Astrocyte (in vitro differentiated cells and primary cell): ENCODE measurements at places on chromosomes 6 and 20. TPM values are rescaled to one million over a fixed set of nuclear protein-coding genes. Genes with fewer than 3 reads are reported as not detected.
A peak's percentile ranks its signal among the peaks of the same experiment; 100 is the strongest.

DNA sequence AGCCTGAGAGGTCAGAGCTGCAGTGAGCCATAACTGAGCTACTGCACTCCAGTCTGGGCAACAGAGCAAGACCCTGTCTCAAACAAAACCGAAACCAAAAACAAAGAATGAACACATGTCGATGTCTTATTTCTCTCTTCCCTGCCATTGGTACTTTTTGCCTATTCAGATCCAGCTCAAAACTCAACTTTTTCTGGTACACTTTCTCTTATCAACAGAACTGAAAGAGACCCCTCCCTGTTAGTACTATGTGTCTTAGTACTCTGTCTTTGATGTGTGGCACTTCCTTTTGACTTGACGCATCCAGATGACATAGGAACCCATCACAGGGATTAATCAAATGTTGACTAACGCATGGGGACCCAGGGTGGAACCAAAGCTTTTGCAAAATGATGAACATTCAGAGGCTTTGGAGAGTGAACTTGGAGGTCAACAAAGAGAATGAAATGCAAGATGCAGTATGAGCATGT, 44.8 kb downstream of the AKAP12 start:
- no peak for DNase-seq

DNA sequence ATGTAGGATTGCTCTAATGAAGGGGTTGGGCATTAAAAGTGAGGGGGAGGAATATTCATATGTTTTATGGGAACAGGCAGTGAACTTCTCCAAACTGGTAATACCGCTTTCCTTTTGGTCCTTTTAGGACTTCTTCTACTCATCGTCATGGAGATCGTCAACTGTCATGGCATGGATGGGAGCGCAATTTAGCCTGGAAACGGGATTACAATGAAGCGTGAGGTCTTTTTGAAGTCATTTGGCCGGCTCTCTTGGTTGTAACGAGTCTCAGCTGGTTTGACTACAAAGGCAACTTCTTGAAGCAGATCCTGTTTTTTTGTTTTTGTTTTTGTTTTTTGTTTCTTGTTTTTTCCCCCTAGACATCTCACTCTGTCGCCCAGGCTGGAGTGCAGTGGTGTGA, 1.4 kb upstream of the HLA-E start:
- DNase-seq: no peak

DNA sequence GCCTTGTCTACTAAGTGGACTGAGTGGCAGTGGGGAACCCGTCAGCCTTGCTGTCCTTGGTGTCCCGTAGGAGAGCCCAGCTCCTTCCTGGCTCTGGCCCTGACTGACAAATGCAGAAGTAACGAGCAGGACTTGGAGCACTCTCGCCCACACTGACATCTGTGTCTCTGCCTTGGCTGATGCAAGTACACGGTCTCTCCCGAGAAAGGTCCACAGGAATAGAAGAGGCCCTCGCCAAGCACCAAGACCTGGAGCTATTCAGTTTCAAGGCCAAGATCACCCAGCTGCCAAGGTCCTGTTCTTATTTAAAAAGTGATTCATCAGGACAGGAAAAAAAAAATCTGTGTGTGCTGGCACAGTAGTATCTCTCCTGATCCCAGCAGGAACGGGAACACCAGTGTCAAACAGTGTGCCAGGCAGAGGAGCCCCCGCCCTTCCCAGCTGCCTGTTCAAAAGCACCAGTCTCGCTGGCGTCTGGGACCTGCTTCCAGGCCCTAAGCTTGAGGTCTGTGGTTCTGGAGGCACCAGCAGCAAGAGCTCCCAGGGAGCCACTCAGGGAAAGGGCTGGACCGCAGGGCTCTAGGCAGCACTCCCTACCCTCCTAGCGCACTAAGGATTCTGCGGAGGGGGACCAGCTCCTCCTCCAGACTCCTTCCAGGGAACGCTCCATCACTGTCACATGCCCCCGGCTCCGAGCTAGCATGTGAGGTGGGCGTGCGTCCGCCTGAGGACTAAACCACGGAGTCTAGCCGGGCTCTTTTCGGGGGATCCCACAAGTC, 376.9 kb downstream of the RNGTT start:
- DNase-seq: peak; percentile 2

DNA sequence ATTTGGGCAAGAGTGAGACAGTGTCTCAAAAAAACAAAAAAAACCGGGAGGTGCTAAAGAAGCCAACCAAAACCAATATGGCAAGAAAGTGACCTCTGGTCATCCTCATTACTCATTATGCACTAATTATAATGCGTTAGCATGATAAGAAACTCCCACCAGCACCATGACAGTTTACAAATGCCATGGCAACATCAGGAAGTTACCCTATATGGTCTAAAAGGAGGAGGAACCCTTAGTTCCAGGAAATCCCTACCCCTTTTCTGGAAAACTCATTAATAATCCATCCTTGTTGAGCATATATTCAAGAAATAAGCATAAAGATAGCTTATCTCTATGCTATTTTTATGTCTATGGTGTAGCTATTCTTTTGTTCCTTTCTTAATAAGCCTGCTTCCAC, 31.7 kb downstream of the C6orf52 start:
- no peak for DNase-seq

DNA sequence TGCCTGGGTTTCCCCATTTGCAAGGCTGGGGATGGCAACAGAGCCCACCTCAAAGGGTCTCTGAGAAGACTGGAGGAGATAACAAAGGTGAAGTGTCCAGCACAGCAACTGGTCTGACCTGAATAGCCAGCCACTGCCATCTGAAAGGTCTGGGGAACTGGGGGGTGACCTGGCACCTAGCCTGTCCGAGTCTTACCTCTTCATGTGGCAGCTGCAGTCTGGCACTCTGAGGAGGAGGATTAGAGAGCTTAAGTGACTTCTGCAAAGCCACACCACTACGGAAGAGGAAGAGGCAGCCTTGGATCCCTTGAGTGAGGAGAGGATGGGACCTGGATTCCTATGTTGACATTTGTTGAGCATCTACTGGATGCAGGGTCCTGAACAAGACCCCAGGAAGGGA, 22.2 kb downstream of the C20orf203 start:
- DNase-seq: no peak

DNA sequence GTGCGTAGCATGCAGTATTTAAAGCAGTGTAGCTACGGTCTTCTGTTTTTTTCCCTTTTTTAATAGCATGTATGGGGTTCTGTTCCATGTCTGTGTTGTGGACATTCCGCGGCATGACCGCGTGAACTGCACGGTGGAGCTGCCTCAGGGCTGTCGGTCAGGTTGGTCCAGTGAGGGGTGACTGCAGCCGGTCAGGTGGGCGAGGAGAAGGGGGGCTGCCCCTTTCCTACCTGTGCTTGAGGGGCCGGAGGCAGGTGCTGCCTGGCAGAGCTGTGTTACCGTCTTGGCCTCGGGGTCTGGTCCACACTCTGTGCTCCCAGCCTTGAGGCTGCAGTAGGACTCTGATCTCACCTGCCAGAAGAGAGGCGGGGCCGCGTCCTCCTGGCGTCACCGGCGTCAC, 24.5 kb downstream of the UCKL1 start:
- no peak for DNase-seq

DNA sequence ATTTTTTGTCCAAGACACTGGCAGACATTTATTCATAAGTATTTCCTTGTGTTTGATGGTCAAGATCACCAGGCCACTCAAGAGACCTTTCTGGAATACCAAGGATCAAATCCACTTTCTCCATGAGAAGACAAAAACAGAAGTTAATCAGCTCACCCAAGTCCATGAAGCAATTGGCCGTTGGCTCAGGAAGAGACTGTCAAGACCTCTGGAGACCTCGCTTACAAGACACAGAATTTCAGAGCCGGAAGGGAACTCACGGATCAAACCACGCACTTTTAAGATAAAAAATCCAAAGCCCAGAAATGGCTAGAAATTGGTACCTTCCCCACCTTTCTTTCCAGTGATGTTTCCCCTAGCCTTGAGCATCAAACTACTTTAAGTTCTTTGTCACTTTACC, 3.3 kb downstream of the TRERF1 start:
- DNase-seq: no peak

- no peak for DNase-seq
Observed at GRCh38 chr6:161511447-161512095, 237.7 kb upstream of the AGPAT4 start.

- DNase-seq: no peak
Observed at GRCh38 chr6:36754582-36755434, 57.2 kb downstream of the RAB44 start.

DNA sequence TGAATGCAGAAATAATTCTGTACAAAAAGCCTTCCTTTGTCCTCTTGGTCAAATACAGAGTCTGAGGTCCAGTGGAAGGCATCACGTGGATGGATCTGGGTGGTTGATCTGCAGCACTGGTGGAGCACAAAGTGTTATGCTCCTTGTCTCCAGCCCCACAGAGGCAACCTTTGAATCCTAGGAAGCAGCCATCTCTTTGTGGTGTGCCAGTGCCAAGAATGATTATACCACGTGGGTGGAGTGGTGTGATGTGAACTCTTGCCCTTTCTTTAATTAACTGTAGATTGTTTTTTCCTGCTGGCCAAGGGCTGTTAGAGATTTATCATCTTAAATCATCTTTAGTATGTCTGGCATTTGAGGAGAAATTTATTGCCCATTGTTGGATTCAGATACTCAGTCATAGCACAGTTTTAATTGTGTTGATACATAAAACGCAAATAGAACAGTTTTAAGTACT, 31.1 kb downstream of the NCOA7 start:
- DNase-seq: peak; percentile 20

DNA sequence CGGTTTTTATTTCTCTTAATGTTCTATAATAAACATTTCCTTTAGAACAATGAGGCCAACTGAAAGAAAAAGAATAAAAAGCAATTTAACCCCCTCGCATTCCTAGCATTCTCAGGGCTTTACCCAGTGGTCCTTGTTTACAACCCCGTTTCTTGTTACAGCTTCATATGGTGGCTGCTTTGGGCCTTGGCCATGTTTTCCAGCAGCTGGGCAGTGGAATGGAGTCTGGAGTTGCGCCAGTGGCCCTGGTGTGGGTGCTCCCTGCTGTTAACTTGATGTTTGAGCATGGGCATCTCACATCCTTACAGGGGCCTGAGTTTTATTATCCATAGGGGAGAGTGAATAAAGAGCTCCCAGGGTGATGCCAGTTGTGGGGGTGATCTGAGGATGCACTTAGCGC, 18.8 kb downstream of the EFCAB8 start:
- DNase-seq: peak; percentile 42

DNA sequence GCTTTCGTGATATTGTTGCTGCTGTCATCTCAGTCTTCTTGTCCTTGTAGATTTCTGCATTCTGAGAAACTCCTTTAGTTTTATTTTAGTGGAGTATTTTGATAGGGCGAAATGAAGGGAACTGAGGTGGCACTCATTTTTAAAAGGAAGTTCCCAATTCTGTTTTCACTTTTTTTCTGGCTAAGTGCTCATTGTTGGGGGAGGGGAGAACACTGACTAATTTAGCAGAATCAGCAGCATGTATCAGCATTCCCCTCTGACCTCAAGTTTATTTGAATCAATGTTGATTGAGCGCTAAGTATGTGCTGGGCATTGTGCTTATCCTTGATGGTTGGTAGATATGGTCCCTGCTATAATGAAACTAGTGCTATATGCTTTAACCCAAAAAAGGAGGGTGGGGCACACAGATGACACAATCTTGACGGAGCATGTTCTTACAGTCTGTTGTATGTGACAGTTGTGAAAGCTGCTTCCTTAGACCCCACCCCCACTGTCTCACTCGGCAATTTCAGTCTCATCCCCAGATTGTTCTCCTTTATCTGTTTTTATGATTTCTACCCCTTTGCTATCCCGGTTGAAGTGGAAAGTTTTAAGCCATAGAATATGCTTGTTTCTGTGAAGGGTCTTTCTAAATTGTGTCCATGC, 262.4 kb downstream of the SOX4 start:
- DNase-seq: peak; percentile 13

DNA sequence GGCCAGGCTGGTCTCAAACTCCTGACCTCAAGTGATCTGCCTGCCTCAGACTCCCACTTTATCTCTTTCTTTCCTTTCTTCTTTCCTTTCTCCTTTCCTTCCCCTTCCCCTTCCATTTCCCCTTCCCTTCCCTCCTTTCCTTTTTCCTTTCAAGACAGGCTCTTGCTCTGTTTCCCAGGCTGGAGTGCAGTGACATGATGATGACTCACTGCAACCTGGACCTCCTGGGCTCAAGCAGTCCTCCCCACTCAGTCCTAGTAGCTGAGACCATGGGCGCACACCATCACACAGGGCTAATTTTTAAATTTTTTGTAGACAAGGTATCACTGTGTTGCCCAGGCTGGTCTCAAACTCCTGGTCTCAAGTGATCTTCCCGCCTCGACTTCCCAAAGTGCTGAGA, 377.6 kb upstream of the ZFP64 start:
- DNase-seq: peak; percentile 10

GRCh38 chr6:132198896-132199295, 202.4 kb downstream of the MOXD1 start:
- DNase-seq: peak; percentile 87

DNA sequence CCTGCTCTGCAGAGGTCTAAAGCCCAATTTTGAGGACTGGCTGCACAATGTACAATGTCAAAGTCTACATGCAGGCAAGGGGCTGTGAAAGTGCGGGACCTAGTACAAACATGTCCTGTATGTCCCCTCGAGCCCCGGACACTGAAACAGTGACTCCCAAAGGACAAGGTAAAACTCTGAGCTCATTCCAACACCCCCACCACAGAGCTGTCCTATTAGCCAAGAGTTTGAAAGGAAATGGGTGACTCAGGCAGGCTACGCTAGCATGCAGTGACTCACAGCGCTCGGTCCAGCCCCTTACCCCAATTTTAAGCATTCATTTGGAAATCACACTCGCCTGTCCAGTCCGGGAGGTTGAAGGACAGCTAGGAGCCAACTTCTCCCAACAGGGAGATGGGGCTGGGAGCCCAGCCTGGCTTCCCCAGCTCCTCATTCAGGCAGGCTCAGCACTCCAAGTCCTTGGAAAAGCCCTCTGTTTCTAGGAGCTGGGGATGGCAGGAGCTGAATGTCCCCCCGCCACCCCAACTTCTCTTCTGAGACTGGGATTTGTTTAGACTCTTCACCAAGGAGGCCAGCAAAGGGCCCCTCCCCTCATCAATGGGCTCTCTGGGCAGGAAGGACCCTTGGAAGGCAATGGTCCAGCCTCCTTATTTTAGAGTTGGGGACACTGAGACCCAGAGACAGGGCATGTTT, 3.9 kb downstream of the SDC4 start:
- DNase-seq: peak; percentile 90

DNA sequence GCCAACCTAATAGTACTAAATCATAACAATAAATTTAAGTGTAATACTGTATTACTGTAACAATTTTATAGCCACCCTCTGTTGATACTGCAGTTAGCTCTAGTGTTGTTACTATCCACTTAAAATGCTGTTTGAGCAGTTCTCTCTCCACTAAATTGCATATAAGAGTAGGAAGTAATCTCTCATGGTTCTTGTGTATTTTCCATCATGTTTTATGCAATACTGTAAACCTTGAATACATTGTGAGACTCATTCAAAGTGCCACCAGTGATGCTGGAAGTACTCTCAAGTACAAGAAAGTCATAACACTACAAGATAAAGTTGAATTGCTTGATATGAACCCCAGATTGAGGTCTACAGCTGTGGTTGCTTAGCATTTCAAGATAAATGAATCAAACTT, 65.5 kb downstream of the WASF1 start:
- no peak for DNase-seq

SAPCD1 gene
- total RNA-seq: 0.72 and 1.2 TPM in 2 replicates

UST gene
- total RNA-seq: 15.3 and 18.0 TPM in 2 replicates

LPA gene
- total RNA-seq: not detected in 2 replicates

EPB41L1 gene
- total RNA-seq: 35.0 and 39.4 TPM in 2 replicates
